ENCODE measurements at places on chromosomes 4 and X.

DNA sequence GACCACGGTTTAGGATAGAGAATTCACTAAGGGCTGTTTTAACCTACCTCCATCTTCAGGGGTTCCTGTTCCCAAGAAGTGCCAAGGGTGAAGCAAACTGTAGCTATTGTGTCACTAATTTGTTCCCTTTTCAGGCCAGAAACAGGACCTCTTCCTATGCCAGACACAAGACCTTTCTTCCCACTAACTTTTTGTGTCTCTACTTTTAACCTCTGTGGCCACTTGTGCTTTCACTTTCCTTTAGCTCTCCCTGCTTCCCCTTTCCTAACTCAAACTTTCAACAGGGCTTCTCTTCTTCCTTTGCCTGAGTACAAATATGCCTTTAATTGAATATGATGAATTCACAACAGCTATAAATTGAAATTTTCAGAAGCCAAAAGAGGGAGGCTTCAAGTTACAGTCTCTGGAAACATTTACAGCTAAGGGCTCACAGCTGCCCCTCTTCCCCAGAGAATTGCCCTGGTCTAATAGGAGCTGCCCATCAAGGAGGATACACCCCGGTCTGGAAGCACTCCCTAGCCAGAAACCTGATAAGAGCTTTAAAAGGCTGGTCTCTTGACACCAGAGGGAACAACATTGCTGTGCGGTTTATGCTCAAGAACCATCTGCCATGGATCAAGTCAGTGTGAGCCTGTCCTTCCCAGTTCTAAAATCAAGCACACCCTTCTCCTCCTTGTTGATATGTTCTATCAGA lies 61.7 kb upstream of the PLS3 start:
- DNase-seq: no peak

- DNase-seq: peak; percentile 81
These were observed 25.1 kb downstream of the SMIM31 start for GRCh38 chr4:164779080-164779479.

DNA sequence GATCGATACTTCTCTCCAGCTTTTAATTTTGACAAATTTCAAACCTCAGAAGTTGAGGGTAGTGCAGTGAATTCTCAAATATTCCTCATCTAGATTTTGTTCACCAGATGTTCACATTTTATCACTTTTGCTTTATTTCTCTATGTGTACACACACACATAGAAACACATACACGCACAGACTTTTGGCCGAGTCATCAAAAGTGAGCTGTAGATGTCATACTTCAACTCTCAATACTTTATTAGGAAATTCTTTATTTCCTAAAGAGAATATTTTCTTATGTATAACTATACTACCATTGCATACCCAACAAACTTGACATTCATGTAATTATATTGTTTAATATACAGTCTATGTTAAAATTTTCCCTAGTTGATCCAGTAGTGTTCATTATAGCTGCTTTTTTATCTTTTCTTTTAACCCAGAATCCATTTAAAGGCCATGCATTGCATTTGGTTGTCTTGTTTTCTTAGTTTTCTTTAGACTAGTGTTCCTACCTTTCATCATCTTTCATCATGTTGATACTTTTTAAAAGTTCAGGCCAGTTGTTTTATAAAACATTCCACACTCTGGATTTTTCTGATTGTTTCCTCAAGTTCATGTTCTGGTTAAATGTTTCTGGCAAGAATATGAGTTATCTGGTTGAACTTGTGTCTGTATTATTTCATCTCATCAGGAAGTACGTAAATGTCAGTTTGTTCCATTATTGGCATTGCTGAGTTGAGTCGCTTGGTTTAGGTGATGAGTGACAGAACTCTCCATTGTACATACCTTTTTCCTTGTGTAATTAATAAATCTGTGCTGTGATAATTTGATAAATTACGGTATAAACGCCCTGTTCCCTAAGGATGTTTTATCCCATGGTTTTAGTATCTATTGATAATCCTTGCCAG lies 94.1 kb upstream of the TLR2 start:
- DNase-seq: peak; percentile 13

DNA sequence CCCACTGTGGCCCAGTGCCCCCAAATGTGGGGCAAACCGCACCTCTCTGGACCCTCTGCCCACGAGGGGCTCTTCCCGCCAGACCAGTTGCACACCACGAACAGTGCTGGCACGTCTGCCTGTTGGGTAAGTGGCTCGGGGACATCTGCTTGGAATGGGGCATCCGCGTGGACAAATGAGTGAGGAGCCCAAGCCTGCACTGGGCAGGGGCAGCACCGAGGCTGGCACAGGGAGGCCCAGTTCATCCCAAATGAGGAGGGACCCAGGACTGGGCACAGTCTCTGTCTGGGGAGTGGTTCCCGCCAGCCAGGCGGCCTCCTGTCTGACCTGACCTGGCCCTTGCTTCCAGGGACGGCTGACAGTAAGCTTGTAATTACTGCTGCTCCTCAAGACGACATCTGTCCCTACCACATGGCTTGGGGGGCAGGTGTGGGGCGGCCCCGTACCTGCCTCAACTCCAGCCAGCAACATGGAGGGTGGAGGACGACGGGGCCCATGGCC lies 3.2 kb downstream of the SPON2 start:
- DNase-seq: no peak

GRCh38 chr4:1403591-1404572 lies 2.4 kb downstream of the NKX1-1 start:
- DNase-seq: no peak

DNA sequence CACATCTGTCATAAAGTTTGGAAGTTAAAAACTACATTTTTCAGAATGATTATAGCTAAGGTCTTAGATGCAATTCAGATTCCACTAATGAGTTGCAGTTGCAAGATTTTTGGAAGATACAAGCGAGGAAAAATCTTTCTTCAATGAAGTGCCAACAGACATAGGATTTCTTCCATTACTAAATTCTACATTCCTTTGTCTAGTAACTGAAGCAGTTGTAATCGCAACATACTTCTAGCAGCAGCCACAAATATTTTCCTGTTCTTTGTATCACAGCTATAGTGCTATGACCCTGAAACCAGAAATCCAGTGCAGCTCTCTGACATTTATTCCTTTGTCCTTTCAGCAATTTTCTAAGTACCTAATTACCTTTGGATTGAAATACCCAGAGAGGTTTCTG lies 225.2 kb upstream of the SLIT2 start:
- peak; percentile 86 for DNase-seq

DNA sequence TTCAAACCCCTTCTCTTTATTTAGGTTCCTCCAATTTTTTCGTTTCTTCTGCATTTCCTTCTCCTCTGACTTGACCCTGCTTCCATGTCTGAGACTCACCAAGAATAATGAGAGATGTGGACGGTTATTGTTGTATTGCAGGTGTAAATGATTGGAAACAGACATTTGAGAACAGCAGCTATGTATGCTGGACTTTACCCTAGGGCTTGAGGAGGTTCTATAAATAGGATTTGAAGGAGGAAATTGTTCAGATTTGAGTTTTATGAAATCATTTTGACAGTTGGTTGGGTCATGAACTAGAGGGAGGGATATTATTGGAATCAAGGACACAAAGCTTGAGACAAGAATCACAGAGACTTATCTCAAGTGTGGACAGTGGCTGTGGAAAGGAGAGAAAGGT lies 614.6 kb upstream of the CPEB2 start:
- no peak for DNase-seq

DNA sequence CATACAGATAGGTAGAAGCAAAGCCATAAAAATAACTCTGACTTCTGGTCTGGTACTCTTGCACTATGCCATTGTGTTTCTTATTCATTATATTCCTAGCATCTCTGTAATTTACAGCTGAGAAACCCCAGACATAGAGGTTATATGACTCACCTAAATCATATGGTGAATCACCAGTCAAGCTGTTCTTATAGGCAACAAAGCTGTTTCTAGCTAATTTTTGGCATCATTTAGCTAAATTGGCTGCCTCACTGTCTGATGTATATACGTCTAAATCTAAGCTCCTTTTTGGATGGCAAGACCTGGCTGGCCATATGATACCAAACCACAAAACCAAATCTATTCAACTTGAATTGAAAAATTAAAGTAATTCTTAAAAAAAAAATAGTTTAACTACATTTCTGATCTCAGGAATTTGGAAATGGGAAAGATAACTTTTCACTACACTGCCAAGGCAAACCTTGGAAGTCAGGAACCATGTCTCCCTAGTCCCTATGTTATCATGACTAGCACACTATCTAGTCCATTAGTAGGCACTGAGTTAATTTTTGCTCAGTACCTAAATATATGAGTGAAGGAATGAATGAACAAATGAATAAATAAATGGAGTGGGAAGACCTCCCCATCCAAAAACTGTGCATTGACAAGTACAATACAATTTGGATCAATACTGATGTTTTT lies 41.3 kb upstream of the STAG2 start:
- DNase-seq: peak; percentile 65

DNA sequence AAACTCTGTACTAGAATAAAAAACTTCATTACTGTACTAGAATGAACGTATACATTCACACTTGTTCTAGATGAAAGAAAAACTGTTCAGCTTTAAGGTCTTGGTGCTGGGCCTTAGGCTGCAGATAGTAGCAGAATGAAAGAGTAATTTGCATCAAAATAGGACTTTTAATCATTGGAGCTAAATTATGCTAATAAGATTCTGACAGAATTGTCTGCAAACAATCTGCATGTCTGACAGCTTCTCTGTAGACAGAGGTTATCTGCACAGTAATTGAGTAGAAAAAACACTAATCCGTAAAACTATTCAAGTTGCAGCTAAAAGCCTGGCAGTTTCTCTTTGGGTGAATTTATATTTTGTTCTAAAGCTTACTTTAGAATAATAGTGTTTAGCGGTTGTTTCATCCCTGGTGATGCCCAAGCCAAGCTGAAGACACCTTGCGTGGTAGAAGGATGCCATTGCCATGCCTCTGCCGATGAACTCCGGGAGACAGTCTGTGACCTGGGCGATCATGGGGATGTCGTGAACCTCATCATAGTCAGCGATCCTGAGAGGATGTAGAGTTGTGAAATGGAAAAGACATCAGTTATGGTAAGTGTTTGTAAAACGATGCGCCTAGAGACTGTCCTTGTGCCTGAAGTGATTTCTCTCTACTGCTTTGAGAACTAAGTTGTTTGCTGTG lies 25.3 kb downstream of the LRP2BP start:
- no peak for DNase-seq

GRCh38 chr4:21001490-21001889 lies 301.2 kb downstream of the PACRGL start:
- no peak for DNase-seq

DNA sequence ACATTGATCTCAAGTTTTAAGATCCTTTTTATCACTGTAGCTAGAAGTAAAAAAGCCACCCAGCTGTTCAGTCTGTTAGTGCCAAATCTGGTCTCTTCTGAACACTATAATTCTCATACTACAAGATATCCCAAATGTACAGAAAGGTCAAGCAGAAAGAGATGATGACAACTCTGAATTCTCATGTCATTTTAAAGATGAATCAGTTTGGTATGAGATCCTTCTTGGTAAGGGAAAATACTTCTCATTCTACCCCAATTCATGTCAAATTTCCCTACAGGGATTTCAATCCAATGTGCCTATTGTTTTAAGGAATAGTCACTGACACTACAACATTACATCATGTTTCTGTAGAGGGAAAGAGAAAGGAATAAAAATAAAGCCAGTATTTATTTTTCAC lies 184.5 kb downstream of the CPEB2 start:
- no peak for DNase-seq

DNA sequence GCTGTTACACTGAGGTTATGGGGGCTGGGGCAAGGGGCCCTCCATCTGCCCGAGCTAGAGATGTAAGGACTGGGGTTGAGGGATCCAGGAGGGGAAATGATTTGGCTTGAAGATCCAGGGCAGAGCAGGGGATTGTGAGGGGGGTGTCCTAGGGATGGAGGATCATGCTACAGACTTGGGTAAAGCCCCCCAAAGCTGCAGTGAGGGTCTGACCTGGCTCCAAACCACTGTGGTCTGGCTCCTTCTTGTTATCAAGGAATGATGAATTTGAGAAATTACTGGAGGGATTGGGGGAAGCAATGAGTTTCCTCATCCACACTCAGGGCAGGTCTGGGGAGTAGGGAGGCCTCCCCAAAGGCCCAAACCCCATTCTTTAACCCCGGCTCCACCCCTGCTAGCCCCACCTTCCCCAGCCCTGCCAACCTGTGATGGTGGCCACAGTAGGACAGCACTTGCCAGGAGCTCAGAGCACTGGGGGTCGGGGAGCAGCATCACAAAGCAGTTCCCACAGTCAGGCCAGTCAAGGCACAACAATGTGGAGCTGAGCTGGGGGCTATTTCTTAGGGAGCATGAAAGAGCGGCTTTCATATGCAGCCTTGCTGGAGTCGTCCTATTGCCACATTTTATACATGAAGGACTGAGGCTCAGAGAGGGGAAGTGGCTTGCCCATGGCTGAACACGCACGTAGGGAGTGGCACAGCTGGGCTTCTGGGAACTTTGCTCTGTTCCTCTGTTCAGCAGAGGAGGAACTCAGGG lies 165.5 kb downstream of the EFNB1 start:
- no peak for DNase-seq

DNA sequence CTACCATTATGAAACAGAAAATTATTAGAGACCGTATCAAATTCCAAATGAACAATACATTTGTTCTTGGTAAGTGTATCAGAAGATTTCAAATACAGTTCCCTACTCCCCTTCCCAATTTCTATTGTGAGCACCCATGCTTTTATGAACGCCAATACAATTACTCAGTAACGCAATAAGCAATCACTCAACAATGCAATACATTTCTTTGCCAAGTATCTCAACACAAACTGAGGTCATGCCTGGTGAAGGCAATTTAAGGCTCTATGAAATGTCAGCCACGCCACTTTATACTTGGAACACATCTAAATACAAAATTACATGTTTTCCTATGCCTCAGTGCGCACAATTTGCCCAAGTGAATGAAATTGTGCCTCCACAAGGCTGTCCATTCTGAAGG lies 712 bp downstream of the PNPLA4 start:
- no peak for DNase-seq

DNA sequence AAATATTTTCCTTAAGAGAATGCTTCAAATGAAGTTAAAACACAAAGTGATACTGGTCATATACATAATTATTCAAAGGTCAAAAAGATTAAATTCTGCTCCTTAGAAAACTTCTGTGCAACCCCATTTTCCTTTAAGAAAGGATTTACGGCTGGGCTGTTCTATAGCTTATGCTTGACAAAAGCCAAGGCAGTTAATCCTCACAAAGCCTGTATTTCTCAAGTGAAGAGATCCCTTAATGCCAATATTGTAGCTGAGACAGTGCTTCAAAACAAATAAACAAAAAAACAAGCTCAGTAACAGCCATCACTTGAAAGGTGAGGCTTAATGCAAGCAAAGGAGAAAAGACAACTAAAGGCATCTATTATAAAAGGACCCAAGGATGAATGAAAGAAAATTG lies 42.5 kb downstream of the BTC start:
- DNase-seq: no peak

DNA sequence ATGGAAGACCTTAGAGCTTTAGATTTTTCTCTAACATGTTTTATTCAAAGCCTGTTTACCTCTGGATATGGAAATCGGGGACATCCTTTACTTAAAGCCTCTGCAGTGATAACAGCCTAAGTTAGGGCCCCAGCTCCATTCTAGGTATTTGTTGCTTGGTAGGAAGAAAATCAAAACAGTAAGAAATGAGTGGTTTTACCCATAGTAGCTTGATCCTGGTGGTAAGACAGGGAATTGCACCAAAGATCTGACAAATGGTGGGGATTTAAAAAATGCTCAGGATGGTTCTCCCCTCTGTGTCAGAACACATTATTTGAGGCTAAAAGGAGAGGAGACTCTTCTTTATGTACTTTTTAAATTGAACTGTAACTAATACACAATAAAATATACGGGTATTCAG lies 52.4 kb downstream of the AFF2 start:
- no peak for DNase-seq

Data from AG10803 (cell line).